Spleen (tissue), 13 donors: ENCODE measurements at places on chromosomes 6 and 20.

DNA sequence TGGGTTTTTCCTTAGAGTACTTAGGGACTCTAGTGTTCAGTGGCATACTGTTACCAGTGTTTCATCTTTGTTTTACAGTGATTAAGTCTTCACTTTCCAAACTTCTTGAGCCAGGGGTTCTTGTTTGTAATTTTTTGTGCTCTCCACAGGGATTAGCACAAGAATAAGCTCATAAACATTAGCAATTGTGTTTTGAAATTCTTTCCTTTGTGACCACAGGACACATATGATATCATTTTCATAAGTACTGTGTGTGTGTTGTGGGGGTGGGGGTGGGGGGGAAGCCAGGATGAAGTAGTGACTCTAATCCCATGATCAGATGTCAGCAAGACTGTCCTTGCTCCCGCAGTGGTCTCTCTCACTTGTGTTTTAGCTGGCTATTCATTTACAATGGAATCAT lies 101.5 kb upstream of the SCP2D1 start:
- DNase-seq: no peak

GRCh38 chr20:59746155-59746554 lies 141.8 kb downstream of the PHACTR3 start:
- DNase-seq: no peak

DNA sequence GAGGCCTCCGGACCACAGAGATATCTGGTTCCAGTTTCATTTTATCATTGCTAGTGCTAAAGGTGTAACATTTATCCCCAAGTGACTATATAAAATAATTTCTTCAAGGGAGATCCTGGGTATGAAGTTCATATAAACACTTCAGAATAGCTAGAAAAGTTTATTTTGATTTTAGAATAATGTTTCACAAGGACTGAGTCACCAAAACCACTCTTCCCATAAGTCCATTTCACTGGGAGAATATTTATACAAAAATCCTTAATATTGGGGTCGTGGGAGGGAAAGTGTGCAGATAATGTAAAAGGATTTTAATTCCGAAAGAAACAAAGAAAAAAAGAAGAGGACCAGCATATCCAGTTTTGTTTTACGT lies 128.1 kb downstream of the ISM1 start:
- DNase-seq: no peak

- no peak for DNase-seq
Measured at GRCh38 chr6:42363926-42364849, 87.5 kb downstream of the TRERF1 start.

DNA sequence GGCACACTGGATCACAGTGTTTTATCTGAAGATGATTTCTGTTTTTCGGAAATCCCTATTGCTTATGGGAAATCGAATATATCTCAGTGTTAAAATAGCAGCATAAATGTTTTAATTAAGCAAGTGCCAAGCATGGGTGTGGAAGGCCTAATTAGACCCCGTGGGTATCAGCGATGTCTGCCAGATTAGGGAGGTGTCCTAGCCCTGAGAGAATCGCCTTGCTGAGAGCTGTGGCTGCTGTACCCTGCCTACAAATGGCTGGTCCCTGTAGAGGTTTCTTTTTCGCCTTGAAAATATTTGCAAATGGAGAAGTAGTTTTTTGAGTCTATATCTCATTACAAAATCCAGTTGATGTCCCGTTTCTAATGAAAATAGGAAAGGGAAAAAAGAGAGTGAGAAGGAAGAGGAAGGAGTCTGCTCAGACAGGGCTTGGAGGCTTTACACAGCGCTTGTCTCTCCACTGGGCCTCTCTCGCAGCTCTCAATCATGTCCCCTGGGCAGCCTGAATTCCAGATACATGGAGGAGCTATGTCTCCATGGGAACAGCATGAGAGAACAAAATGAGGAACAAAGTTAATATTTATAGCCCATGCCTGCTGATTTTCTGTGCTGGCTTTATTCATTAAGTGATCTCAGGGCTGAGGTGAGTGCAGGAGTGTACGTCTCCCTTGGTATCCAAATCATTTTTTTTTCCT lies 35.2 kb upstream of the BCLAF1 start:
- DNase-seq: no peak
